Hematopoietic multipotent progenitor cell treated with erythropoietin and hydrocortisone succinate and interleukin-3 and kit ligand, for 15 days (in vitro differentiated cells): ENCODE measurements at places on chromosomes 5 and 9.

DNA sequence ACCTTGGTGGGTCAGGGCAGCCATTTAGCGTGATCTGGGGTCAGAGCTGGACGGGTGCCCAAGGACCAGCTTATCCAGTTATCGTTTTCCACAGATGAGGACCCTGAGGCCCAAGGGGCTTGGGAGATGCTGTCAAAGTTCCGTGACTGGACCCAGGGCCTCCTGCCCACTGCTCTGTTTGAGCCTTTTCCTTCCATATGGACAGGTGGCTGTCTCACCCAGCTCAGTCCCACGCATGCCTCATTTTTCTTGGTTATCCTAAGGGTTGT, 56.5 kb downstream of the TRIP13 start:
- DNase-seq = no peak

DNA sequence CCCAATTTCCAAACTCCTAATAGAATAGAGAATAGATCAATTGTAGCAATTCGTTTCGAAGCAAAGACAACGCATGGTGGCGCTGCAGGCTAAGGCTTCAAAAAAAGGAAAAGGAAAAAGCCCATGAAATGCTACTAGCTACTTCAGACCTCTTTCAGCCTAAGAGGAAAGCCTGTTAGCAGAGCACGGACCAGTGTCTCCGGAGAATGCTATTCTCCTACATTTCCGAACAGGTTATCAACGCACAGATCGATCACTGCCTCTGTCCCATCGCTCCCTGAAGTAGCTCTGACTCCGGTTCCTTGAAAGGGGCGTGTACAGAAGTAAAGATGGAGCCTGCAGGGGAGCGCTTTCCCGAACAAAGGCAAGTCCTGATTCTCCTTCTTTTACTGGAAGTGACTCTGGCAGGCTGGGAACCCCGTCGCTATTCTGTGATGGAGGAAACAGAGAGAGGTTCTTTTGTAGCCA, at the start of gene PCDHB15:
PCDHB15 (plus strand) TSS at position 146 of the 468 bp plus-strand sequence; CDS start at position 330, 184 bp downstream.
- DNase-seq = no peak

DNA sequence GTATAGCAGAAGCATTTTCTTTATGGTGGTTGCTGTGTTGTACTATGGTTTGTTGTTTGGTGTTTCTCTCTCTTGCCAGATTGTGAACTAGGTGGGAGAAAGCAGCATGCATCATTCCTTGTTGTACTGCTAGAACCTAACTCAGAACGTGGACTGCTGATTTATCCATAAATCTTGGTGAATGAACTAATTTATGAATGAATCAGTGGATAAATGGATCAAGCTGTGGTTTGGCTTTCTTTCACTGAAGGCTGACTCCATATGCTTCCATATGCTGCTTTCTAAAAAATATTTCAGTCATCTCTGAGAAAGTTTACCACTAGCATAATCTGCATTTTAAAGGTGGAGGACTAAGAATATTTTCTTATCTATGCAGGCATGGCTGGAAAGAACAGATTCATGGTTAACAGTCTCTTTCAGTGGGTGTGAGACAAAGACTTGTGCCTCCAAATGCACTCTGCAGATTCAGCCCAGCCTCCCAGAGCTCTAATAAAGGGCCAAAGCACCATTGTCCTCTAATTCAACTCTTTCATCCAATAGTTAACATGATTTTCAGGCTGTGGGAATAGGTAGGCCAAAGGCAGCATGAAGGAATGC, 237.7 kb downstream of the SH3GL2 start:
- no peak for DNase-seq

- no peak for DNase-seq
These were observed 102.6 kb downstream of the DAB2IP start for GRCh38 chr9:121753802-121754654.

GRCh38 chr5:60512117-60512516, 187.8 kb downstream of the DEPDC1B start:
- no peak for DNase-seq

DNA sequence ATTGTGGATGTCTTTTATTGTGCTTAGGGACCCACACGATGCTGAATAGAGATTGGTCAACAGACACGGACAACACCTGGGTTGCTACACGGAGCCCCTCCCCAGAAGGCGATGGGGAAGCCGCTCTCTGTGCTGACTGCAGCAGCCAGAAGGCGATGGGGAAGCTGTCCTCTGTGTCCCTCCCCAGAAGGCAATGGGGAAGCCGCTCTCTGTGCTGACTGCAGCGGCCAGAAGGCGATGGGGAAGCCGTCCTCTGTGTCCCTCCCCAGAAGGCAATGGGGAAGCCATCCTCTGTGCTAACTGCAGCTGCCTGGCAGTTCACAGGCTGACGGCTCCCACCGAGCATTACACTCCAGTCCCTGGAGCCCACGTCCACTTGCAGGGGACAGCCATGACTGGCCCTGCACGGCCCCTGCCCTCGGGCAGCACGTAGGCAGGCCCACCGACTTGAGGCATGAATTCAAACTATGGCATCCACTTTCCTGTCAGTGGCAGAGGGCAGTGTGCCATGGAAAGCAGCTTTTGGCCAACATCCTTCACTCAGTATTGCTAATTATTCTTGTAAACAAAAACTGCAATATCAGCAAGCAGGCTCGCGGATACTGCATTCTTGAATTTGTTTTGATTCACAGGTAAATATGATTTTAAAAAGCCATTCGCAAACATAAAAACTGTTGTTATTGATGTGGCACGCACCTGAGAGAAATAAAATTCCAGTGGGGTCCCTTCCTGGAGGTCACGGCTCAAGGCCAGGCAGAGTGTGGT, 48.1 kb upstream of the CLPTM1L start:
- DNase-seq = no peak

GRCh38 chr5:175713930-175714329, 56.1 kb downstream of the HRH2 start:
- DNase-seq = no peak

- DNase-seq = no peak
These were observed 44.3 kb downstream of the FBN2 start for GRCh38 chr5:128493657-128494329.

DNA sequence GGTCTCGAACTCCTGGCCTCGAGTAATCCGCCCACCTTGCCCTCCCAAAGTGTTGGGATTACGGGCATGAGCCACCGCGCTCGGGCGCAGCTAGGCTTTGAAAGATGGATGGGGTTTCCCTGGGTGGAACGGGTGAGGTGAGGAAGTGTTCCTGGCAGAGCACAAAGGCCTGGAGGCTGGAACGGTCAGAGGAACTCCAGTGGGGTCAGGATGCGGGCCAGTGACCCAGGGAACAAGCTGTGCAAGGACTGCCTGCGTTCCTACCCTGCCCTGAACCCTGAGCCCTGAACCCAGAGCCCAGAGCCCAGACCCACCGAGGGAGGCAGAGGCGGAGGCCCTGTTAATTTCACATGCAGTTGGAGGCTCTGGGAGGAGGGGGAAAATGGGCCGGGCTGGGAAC, 23.4 kb downstream of the NCS1 start:
- no peak for DNase-seq

DNA sequence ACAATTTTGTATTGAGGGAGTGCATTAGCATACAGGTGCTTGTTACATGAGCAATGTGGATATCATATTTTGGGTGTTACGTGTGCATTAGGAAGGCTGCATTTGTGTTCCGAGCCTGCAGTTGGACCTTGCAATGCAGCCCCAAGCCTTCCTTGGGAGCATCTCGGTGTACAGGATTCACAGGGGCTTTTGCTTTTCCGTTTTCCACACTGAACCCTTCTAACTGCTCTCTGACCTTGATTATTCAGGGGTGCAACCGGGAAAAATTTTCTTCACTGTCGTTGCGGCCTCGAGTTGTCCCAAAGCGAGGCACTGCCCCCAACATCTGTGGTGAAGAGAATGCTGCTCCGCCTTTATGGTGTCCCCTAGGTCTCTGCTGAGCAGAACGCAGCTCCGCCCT, 80.1 kb upstream of the PLEKHG4B start:
- no peak for DNase-seq

DNA sequence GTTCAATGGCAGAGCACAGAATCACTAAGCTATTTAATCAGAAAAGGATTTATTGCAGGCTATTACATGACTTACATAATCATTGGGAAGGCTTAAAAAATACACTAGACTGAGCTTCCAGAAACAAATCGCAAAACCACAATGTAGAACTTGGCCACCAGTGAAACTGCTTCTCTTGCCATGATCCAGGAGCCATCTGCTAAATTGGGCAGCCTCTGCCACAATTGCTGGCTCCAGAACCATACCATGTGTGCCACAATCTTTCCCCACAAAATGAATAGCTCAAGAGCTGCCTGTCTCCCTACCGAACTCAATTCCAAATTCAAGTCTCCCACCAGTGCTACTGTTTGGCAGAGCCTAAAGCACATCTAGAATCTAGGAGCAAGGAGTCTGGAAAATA, 9.8 kb upstream of the ERAP1 start:
- DNase-seq = no peak

- DNase-seq = peak; percentile 68
These were observed 43.1 kb downstream of the NDFIP1 start for GRCh38 chr5:142151436-142152383.

DNA sequence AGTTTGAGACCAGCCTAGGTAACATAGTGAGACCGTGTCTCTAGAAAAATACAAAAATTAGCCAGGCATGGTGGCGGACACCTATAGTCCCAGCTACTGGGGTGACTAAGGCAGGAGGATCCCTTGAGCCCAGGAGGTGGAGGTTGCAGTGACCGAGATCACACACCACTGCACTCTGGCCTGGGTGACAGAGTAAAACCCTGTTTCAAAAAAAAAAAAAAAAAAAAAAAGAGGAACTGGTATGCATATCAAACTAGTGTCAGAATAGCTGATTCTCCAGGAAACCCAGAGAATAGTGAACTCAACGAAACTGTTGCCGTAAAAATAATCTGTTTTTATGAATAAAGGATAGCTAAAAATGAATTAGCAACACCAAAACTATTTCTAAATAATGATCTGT, 126.6 kb upstream of the BASP1 start:
- DNase-seq = no peak

DNA sequence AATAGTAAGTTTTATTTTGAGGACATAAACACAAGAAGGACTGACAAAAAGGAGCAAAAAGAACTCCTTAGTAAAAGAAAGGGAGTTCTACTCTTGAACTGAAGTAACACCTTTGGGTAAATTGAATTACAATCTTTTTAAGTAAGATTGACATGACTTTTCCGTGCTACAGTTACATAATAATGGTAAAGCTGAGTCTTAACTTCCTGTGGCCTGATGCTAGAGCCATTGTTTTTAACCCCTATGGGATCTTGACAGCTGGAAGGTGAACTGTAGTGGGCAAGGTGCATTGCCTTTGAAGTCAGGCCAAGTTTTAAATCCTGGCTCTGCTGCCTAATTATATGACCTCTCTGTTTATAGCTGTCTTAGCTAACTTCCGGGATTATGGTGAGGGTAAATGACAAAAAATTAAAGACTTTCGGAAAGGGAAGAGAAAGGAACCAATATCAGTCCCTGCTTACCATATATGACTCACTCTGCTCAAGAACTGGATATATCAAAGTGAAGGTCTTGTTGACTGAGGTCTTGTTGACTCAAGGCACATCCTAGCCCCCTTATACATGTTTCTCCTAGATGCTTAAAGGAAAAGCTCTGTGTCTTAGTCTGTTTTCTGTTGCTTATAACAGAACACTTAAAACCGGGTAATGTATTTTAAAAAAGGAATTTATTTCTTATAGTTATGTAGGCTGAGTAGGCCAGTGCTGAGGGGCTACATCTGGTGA, 6.8 kb downstream of the HSD17B4 start:
- DNase-seq = no peak

DNA sequence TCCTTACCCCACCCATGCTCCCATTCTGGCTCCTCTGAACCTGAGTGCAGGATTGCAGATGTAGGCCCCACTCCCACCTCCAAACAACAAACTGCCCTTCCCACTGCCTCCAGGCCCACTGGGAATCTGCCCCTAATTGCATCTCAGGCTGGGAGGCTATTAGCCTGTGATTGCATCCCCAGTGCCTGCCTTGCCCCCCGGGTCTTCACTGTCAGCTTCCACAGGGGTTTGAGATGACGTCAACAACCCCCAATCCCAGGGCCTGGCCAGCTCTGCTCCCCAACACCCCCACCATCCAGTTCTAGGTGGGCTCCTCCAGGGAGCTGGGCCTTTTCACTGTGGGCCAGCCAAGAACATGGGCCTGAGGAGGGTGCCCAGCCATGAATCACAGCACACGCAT, 91.5 kb downstream of the PCDH1 start:
- DNase-seq = no peak

DNA sequence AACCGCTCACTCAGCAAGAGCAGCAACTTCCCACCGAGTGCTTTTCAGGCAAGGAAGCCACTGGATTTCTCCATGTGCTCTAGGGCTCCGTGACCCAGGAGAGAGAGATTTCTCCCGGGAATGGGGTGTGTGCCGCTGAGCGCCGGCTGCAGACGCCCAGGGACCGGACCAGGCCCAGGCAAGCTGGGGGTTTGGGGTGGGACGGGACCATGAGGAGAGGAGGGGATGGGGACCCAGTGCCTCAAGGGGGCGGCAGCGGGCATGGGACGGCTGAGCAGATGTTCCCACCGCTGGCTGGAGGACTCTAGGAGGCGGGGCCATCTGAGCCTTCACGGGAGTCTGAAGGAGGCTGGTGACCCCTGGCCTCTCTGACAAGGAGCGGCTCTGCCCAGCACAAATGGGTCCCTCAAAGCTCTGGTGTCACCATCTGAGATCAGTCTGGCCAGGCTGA, 8.5 kb downstream of the LCN9 start:
- no peak for DNase-seq

DNA sequence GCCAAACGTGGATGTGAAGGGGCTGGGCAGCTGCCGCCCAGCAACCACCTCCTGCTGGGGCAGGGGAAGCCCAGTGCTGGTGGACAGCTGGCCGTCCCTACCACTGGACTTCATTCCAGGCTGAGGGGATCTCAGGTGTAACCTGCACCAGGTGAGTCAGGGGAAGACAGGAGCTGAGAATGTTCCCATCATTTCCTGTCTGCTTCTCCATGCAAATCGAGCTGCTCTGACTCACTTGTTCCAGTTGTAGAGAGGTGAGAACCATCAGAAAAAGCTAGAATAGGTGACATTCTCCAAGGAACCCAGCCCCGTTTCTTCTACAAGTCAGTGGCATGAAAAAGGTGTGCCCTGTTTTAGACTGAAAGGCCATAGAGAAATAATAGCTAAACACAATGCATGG, 21.8 kb upstream of the BARX1 start:
- DNase-seq = no peak

GRCh38 chr5:73233461-73234203, 60.6 kb downstream of the TMEM174 start:
- no peak for DNase-seq

DNA sequence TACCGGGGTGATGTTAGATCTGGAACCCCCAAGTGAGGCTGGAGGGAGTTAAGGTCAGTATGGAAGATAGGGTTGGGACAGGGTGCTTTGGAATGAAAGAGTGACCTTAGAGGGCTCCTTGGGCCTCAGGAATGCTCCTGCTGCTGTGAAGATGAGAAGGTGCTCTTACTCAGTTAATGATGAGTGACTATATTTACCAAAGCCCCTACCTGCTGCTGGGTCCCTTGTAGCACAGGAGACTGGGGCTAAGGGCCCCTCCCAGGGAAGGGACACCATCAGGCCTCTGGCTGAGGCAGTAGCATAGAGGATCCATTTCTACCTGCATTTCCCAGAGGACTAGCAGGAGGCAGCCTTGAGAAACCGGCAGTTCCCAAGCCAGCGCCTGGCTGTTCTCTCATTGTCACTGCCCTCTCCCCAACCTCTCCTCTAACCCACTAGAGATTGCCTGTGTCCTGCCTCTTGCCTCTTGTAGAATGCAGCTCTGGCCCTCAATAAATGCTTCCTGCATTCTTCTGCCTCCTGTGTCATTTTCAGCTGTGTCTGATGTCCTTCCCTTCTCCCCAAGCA, 2.3 kb upstream of the MYOZ3 start:
- no peak for DNase-seq
